ENCODE measurements at places on chromosomes 2 and 18.

DNA sequence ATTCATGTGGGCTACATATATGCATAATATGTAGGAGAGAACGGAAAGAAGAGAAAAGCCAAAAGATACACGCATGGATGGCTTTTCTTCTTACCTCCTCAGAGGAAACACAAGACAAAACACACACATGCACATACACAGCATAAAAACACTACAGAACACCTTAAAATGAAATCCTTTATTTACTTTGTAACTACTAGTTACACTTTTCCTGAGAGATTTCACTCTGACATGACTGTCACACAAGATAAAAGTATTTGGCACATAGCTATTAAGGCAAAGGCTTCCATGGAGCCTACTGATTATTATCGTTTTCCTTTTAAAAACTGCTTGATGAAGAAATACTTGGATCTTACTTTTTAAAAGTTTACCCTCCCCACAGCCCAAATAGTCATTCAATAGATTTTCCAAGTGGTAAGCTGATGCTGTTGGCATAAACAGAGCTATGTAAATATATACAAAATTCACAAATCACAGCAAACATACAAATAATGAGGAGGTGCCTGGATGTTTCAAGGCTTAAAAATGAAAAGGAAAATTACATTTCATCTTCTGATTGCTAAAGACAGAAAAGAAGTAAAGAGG, 8.6 kb downstream of the ZEB2 start:
- DNase-seq, result no peak

DNA sequence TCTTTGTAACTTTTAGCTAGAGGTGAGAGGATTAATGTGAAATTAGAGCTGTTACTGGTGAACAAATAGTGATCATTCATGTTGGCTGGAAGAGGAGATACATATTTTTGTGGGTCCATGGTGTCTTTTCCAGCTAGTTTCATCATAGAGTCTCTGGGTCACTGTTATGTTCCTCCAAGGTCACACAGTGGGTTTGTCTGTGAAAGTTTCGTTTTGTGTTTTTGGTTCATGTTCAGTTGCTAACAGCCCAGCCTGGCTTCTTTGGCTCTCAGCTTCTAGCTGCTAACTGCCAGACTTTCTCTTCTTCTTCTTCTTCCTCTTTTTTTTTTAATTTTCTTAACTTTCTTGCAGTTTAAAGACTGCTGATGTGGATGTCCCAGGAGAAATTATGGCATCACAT, 480.0 kb upstream of the SYT4 start:
- DNase-seq, result no peak

GRCh38 chr2:15726321-15727057, 134.8 kb downstream of the DDX1 start:
- DNase-seq, result no peak

DNA sequence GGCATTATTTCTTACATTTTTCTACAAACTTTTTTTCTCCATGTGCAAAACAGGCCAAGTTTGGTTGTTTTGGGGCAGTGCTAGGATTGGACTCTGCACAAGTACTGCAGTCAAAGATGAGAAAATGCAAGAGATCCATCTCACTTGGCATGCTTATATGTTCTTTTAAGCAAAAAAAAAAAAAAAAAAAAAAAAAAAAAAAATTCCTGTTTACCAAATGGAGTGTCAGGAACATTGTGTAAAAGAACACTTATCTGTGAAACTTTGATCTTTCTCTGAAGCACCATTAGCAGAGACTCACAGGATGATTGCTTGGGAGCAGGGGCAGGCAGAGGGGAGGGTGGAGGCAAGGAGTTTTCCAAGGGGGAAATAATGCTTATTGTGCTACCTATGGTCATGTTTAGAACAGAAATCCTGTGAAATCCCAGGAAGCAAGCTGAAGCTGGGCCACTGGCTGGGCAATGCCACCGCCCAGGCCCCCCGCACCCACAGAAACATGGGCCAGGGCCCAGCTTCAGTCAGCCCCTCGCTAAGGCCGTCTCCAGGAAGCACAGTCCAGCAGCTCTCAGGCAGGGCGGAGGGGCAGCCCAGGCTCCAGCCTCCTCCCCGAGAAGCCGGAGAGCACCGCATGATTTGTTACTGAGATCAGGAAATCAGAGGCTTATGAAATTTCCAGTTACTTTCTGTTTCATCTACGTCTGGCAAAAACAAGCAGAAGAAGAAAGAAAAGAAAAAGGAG, 229.4 kb downstream of the ZNF516 start:
- no peak for DNase-seq

- no peak for DNase-seq
These were observed 263.2 kb upstream of the RASGRP3 start for GRCh38 chr2:33213244-33213643.

- no peak for DNase-seq
These were observed 70.3 kb downstream of the VWC2L start for GRCh38 chr2:214481204-214481603.

- no peak for DNase-seq
These were observed 618.9 kb upstream of the SLC39A10 start for GRCh38 chr2:195038153-195038552.

DNA sequence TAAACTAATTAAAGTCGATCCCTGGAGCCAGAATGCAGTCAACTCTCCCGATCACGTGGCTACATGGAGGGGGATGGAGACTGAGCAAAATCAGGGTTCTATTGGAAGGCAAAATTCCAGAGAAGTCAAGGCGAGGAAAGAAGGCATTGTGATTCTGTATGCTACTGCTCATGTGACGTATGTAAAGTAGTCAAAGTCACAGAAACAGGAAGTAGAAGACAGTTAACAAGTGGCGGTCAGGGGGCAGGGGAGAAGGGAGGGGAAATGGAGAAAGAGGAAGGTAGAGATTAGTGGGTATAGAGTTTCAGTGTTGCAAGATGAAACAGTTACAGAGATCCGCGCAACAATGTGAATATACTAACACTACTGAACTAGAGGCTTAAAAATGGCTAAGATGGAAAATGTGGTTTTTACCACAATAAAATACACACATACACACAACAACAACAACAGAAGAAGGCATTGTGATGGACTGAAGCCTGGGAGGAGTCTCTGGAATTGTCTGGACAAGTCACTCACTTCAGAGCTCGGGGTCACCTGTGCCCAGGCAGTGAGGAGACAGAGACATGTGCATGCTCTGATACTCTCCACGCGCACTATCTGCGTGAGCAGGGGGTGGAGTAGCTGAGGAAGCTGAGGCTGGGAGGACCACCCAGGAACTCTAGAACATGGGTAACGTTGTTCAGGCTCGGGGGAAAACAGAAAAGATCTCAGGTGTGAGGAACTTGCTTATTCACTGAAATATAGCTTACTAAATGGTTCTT, 89.9 kb upstream of the CDCA7 start:
- no peak for DNase-seq

DNA sequence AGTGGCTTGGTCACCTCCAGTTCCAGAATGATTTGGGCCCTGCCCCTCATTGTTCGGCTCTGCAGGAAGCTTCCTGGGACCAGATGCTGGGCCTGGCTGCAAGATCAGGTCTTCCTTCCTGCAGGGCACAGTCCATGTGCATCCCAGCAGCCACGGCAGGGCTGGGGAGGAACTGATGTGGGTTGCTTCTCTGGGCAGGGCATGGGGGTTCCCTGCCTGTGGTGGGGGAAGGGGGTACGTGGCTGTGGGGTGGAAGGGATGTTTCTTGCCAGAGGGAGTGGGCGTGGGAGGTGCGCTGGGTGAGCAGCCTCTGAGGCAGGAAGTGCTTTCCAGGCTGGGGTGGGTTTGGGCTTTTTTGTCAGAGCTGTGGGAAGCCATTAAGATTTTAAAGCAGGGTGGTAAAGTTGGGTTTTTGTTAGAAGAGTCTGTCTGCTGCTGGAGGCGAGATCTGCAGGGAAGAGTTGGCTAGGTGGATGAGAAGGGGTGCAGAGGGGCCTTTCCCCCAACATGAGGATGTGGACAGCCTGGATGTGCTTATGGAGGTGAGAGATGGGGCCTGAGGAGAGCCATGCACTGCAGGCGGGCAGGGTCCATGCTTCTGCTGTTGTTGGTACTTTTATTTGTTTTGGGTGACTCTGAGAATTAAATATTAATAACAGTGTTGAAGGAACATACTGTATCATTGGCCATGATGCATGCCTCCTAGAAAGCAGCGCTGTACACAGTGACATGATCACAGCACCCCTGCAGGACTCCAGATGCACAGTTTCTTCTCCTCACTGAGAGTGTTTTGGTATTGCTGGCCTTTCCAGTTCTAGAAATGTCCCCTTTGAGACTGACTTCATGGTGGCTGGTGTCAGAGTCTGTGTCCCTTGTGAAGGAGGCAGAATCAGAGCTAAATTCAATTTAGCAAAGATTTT, 45.3 kb downstream of the DGKD start:
- no peak for DNase-seq

DNA sequence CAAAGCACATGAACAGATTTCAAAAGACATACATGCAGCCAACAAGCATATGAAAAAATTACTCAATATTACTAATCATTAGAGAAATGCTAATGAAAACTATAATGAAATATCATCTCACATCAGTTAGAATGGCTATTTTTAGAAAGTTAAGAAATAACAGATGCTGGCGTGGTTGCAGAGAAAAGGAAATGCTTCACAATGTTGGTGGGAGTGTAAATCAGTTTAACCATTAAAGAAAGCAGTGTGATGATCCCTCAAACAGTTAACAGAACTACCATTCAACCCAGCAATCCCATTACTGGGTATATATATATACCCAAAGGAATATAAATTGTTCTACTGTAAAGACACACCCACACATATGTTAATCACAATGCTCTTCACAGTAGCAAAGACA, 117.7 kb upstream of the SETBP1 start:
- DNase-seq, result no peak

- no peak for DNase-seq
These were observed 3.7 kb downstream of the TMEM37 start for GRCh38 chr2:119435081-119435952.

DNA sequence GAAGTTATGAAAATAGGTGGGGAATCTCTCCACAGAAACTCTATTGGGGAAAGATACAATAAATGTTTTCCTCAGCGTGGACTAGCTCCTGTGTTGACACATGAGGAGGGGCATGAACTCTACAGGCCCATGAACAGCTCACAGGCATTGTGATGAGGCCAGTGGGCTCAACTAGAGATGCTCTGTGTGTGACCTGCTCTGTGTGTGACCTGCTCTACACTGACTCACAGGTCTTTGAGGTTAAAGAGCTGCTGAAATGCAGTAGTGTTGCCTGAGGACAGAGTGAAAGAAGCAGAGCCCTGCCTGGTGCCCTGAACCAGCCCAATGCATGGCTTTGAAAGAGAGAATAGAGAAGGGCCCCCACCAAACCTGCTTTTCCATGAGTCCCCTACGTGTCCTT, 117.6 kb downstream of the MCFD2 start:
- DNase-seq, result peak; percentile 10

- DNase-seq, result peak; percentile 12
These were observed 751 bp upstream of the NMI start for GRCh38 chr2:151289972-151290866.

DNA sequence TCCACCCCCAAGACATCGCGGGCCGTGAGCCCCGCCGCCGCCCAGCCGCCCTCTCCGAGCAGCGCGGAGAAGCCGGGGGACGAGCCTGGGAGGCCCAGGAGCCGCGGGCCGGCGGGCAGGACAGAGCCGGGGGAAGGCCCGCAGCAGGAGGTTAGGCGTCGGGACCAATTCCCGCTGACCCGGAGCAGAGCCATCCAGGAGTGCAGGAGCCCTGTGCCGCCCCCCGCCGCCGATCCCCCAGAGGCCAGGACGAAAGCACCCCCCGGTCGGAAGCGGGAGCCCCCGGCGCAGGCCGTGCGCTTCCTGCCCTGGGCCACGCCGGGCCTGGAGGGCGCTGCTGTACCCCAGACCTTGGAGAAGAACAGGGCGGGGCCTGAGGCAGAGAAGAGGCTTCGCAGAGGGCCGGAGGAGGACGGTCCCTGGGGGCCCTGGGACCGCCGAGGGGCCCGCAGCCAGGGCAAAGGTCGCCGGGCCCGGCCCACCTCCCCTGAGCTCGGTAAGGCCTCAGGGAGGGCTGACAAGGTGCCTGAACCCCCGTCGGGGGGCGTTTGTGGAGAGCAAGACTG, 14.2 kb downstream of the SPEG start:
- DNase-seq, result no peak

- DNase-seq, result no peak
These were observed 5.0 kb downstream of the ACTR2 start for GRCh38 chr2:65232636-65233035.

- no peak for DNase-seq
These were observed 2.9 kb downstream of the NEDD4L start for GRCh38 chr18:58046794-58047555.

DNA sequence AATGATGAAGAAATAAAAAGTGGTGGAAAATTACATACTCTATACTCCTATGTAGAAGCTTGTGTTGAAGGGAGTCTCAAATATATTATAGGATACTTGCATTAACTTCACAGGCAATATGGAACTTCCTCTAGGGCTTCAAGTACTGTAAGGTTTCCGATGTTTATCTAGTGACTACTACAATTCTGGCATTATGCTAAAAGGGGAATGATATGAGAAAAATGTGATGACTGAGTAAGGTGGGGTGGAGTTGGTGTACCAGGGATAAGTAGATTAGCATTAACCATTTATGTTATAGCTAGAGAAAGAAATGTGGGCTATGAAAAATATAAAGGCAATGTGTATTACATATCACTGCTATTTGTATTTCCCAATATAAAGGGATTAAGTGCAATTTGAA, 229.5 kb downstream of the DCC start:
- DNase-seq, result no peak

DNA sequence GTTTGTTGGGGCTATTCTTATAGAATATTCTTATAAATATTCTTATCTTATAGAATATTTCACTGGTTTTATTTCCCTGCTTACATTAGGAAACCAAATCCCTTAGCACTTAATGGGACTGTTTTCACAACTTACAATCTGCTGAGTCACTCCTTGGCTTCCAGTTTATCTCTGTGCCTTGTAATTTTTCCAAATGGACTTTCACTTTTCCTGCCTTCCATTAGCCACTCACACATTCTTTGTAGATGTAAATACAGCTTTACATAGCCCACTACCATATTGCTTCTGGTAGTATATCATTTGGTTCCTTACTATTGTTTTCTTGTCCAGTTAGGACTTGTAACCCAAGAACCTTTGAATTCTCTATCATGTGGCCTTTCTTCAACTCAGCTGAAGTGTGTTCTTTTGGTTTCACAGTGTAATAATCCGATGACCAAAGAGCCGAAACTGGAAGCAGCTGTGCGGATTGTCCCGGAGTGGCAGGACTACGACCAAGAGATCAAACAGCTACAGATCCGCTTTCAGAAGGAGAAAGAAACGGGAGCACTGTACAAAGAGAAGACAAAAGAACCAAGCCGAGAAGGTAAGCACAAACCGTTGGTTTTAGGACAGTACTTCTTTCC, 96.1 kb downstream of the UGGT1 start:
- DNase-seq, result no peak

DNA sequence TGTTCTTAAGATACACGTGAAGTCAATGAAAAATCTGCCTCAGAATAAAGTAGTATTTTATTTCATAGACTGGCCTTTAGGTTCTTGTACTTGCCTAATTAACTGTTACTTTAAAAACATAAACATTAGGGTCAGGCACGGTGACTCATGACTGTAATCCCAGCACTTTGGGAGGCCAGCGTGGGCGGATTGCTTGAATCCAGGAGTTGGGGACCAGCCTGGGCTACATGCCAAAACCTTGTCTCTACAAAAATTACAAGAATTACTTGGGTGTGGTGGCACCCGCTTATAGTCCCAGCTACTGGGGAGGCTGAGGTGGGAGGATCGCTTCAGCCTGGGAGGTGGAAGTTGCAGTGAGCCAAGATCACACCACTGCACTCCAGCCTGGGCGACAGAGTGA, 16.0 kb upstream of the SNORC start:
- DNase-seq, result no peak

Data from urothelium cell line (cell line).